Activated T-cell treated with anti-CD3 and anti-CD28 coated beads for 4 hours (primary cell): ENCODE measurements at places on chromosomes 5 and 9.

DNA sequence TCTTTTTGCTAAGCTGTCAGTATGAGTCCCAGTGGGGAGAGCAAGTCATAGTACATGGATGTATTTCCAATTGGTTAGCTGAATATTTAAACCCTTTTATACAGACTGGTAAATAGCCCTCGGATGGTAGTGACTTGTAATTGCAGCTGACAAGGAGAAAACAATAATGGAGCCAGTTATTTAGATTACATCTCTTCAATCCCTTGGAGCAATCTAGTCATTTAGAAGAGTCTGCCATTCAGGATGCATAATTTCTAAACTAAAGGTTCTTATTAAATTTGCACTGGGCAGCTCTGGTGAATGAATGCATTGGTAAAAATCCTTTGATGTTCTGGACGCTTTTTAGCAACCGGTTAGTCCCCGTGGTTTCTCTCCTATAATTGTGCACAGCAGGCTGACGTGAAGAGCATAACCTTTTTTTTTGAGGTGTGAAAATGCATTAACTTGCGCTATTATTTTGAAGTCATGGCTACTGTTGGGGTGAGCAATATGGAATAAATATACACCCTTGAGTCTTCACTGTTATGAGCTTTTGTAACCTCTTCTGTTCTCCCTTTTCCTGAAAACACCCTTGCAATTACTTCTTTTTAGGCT is 158.6 kb upstream of the CD180 start:
- DNase-seq: no peak

- no peak for DNase-seq
Observed at GRCh38 chr5:35902046-35902672, 36.3 kb downstream of the CAPSL start.

GRCh38 chr5:60829490-60830266 is 14.4 kb downstream of the ELOVL7 start:
- DNase-seq: no peak

DNA sequence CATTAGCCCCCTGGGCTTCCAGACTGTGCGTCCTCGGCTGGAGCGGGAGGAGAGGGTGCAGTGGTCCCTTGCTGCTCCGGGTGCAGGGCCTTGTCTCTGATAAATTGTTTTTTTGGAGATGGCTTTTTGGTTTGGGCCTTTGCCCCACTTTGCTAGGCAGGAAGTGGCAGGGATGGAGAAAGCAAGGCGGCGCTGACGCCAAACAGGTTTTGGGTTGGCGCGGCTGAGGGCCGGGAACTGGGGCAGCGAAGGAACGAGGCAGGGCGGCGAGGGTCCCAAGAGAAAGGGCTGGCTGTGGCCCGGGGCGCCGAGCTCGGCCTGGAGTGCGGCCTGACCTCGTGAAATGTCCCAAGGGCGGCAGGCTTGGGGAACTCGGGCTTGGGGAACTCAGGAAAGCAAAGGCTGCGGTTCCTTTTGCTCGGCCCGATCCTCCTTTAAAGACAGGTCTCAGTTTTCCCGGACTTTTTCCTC is 4.1 kb downstream of the LHX2 start:
- no peak for DNase-seq

DNA sequence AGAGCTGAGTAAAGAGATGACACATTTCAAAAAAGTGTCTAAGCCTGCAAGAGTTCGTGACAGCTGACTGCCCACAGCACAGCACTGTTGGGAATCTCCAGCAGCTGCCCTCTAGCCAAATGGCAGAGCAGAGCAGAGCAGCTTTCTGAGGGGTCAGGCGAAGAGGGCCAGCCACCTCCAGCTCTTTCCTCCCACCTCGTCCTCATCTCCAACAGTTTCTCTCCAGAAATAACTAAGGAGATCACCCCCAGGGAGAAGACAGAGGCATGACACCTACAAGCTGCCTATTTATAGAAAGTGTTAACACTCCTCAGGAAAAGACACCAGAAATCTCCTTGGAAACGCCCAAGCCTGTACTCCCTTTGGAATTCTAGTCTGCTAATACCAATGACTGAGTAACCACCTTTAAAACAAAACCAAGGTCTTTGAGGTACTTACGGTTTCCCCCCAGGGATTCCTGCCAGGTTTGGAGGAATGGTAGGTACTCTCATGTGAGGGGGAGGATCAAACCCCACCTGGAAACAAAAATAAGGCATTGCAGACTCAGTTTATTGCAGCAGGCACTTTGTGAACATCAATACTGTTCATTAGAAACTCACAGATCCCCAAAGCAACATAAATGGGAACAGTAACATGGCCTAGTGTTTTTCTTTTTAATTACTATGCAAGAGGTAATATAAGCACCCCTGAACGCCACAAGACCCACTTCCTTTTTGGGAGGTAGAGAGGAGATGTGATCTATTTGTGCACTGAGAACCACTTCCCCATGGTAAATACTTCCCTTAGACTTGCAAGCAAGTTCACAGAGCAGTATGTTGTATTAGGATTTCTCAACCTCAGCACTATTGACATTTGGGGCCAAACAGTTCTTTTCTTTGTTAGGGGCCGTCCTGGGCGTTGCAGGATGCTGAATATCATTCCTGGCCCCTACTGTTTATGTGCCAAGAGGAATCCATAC is 79.3 kb downstream of the TLE1 start:
- no peak for DNase-seq

- no peak for DNase-seq
Observed at GRCh38 chr5:113274836-113275414, 159.9 kb downstream of the TSSK1B start.

DNA sequence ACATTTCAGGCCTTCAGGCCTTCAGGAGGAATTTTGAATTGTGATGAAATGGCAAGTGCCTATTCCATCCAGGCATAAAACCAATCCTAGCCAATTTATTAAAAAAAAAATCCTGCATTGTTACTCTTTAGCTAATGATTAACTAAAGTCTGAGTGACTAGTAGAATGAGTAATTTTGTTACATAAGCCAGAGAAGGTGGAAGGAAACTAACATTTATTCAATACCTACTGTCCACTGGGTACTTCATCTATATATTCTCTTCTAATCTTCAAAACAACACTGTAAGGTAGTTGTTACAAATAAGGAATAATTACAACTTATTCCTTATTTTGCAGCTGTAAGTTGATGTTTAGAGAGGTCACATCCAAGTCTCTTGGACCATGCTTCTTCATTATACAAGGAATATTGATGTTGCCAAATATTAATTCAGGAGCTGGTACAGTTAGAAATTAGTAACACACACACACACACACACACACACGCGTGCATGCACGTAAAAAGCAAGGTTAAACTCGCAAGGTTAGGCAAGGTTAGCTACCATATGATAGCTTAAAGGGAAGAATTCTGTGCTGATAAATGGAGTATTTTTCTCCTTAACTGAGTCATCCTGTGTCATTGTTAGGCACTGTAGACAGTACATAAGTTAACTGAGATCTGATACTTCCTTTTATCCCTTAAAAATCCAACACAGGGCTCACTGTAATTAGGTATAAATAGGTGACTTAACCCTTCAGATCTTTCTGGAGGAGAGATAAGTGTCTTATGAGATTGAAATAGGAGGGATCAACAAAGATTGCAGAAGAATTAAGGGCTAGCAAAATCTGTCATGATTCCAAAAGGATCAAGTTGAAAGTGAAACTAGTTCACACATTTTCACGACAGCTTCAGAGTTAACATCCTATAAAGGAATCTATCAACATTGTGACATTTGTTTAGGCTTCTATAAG is 596.9 kb downstream of the PDE4D start:
- DNase-seq: no peak

- no peak for DNase-seq
Observed at GRCh38 chr9:9016597-9016996, 1217.0 kb upstream of the DMAC1 start.

- no peak for DNase-seq
Observed at GRCh38 chr9:108972626-108973209, 38.5 kb downstream of the ABITRAM start.

- no peak for DNase-seq
Observed at GRCh38 chr9:94911986-94912635, 185.6 kb downstream of the AOPEP start.

DNA sequence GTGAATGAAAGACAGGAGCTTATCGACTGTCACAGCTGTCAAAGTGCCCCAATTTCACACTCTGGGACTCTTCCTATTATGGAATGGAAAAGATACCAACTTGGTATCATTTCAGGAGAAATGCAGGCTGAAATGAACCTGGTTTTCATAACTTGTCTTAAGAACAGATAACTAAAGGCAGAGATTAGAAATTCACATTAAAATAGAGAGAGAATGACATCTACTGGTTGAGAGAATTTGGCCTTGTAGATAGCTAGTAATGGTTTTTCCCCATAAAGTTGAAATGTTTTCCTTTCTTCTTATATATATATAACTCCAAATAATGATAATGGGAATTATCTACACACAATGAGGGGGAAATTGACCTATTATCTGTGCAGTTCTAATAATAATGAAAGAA is 600.2 kb upstream of the CCNG1 start:
- DNase-seq: no peak

GRCh38 chr5:1508659-1509290 is 15.0 kb downstream of the LPCAT1 start:
- no peak for DNase-seq

- DNase-seq: no peak
Observed at GRCh38 chr5:8383616-8384015, 514.7 kb downstream of the MTRR start.

DNA sequence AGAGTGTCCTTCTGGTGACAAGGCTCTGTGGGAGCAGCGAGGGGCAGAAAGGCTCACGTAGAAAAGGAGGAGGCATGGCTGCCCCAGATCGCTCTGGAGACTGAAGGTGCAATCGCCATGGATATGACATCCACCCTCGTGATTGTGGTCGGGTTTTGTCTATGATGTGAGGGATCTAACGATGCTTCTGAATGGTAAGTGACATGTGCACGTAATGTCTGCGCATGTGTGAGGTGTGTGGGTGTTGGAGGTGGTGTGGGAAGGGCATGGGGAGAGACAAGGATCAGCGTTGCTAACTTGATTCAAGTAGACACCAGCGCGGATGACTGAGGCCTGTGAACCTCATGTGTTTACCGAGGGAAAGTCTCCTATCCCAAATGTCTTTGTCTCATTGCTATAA is 20.2 kb downstream of the IRX1 start:
- DNase-seq: no peak

- DNase-seq: no peak
Observed at GRCh38 chr9:89179540-89179894, 899 bp upstream of the SHC3 start.

DNA sequence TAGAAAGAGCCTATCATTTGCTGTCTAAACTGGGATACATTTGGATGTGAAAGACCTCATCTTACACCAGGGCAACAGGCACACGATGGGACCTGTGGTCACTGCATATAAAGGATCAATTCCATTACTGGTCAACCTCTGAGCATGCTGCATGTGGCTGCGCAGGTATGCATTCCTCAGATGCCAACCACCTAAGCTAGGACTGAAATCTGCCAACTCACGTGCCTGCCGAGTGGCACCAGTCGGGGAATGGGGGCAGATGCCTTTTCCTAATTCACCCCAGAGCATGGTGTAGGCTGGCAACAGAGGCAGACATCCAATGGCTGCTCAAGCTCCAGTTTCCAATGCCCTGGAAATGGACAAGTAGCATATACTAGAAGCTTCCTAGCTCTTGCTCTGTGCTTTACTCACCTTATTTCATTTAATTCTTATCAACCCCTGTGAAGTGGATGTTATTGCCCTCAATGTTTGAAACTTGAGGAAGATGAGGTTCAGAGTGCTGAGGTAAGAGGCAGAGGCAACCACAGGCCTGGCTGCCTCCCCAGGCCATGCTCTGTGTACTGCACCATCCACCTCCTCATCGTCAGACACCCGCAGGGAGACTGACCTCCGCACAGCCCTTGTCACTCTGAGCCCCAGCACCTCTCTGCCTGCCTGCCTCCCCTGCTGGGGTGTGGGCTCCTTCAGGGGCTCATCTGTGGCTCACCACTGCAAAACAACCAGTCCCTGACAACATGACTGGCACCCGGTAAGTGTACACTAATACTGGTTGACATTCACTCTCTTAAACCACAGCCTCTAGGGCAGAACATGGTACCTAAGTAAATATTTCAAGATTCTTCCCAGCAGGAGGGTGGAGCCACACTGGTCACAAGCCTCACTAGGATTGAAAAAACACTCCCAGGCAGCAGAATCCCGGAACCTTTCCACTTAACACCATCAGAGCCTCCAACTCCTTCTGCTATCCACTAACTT is 228.5 kb downstream of the CRB2 start:
- DNase-seq: no peak

- no peak for DNase-seq
Observed at GRCh38 chr9:88522360-88522759, 12.6 kb upstream of the NXNL2 start.

DNA sequence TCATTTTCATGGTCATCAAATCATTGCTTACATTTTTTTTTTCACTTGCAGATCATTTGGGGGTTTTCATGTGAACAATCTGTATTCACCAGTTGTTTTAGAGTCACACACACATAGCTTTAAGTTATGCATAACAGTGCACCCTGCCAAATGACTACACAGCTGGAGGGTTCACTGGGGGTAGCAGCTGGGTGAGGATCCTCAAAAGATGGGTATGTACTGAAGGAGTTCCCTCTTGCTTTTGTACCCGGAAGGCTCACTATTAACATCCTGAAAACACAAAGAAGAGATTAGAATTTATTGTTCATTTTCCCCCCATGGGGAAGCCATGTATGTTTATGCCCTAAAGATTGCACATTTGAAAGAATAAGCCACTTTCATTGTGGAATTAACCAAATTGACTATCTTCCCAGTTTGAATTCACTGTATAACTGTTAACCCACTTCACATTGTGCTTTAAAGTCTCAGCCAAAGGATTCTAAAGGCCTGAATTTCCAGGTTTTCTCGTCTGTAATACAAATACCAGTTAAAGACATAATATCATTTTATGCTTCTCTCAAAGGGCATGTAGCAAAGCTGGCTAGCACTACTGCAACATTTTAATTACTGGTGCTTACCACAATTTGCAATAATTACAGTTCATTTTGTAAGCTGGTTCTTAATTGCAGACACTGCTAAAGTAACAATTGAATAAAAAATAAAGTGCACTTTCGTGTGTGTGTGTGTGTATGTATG is 466.4 kb upstream of the MEF2C start:
- DNase-seq: no peak

GRCh38 chr9:104682642-104683041 is 11.7 kb upstream of the OR13D1 start:
- DNase-seq: no peak

GRCh38 chr9:130912932-130913598 is 16.5 kb upstream of the QRFP start:
- DNase-seq: no peak

GRCh38 chr5:169095410-169095960 is 205.5 kb downstream of the SLIT3 start:
- DNase-seq: no peak

- no peak for DNase-seq
Observed at GRCh38 chr5:180093651-180094382, 22.3 kb upstream of the RNF130 start.

- DNase-seq: no peak
Observed at GRCh38 chr9:85941966-85942912, 1.3 kb downstream of the NAA35 start.

DNA sequence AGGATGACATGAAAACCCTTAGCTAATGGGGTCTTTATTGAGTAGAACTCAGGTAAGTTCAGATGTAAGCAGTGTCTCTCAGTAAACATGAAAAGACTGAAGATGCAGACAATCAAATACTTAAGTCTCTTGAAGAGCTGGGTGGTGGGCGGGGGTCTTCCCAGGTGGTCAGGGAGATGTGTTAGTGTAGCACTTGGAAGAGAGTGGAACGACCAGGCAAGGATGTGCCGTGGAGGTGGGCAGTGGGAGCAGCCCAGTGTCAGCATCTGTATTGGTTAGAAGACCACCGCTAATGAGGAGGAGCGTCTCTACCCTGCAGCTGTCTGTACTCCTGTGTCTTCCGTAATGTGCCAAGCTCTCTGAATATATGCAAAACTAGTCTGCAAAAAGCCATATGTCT is 4.4 kb downstream of the S1PR3 start:
- DNase-seq: no peak

GRCh38 chr9:136985027-136985602 is 2.3 kb downstream of the LCNL1 start:
- DNase-seq: no peak
